Stimulated activated CD4-positive, alpha-beta T cell treated with anti-CD3 and anti-CD28 coated beads, Interleukin-1b, Interleukin-23, amount 100 ng/mL, for 48 hours (primary cell): ENCODE measurements at places on chromosomes 7 and 10.

GRCh38 chr7:129401228-129401966 lies 32.8 kb upstream of the STRIP2 start:
- no peak for DNase-seq

DNA sequence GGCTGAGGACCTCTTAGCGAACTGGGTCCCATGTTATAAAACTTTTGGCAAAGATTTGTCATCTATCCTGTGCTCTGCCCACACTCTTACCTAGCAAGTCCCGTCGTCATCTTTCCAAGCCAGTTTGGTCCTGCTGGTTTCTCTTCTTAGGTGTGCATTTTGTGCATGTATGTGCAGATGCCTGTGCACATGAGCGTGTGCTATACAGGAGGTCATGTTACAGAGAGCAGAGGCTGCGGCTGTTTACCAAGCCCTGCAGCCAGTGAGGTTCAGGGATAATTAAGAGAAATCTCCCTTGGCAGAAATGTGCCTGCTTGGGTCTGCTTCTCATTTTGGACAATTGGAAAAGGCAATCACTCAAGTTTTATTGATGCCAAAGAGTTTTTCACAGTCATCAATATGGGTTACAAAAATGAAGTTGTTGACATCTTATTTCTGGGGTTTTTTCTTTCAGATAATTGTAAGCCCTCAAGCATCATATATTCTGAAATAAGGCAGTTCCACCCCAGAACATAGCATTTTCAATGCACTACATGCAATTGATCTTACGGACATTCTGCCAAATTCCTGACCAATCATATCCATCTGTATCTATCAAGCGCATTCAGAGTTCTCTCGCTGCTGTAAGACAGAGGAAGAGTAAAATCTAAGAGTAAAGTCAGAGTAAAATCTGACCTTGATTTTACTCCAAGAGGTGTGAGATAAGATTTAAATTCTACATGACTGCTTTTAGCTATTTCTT lies 361.4 kb upstream of the ZNF32 start:
- no peak for DNase-seq

DNA sequence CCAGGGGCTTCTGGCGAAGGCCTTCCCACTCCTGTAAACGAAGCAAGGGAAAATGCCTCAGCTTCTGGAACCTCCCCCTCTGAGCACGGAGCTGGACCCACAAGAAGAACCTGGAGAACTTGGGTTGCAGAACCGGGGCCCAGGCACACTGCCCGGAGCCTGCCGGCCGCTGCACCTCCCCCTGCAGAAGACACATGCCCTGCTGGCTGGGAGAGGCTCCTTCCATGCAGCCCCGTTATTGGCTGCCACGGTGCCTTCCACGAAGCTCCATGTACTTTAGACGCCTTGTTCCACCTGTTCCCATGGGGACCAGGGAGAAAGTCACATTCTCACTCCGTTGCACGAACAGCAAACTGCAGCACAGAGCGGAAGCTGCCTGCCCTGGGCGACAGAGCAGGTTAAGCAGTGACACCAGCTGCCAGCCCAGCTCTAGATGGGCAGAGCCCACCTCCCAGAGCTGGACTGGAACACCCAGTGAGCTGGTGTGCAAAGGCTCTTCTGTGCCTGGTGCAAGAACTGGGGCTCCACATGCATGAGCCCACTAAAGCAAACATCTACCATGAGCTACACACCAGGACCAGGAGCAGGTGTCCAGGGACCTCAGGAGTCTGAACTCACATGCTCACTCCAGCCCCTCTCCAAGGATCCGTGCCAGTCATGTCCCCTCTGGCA lies 70.1 kb downstream of the TNS3 start:
- DNase-seq, result no peak

DNA sequence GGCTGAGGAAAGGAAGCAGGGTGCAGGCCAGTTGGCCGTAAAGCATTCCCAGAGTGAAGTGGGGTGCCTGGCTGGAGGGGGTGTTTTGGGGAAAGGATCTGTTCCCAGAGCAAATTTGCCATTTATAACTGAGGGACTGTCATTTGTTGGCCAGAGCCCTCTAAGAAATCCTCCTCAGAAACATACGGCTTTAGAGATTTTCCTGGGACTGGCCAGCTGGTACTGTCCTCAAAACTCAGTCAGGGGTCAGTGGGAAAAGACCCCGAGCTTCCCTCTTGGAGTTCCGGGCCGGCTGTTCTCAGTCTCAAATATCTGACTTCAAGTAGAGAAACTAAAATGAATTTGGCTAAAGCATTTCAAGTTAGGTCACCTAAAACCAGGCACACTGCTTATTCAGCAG lies 55.9 kb downstream of the ETV1 start:
- no peak for DNase-seq

- DNase-seq, result no peak
Observed at GRCh38 chr7:37109843-37110242, 338.8 kb downstream of the ELMO1 start.

GRCh38 chr10:74957285-74957961 lies 131.0 kb downstream of the KAT6B start:
- no peak for DNase-seq

- peak; percentile 32 for DNase-seq
Observed at GRCh38 chr7:35253710-35254495, at the start of gene TBX20. Gene TBX20 (minus strand): TSS chr7:35254100. CDS start chr7:35253620, 480 bp downstream.

DNA sequence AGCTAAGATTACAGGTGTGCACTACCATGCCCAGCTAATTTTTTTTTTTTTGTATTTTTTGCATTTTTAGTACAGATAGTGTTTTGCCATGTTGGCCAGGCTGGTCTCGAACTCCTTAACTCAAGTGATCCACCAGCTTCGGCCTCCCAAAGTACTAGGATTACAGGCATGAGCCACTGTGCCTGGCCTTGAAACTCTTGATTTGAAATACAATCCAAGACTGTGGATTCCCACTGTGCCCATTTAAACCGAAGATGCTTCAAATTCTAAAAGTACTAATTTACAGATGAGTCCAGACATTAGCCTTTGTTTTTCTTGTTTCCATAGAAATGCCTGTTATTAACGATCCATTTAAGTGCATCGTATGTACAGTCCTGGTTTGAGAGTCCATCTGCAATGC lies 130.9 kb downstream of the CACNA2D1 start:
- DNase-seq, result no peak

GRCh38 chr7:138961159-138961558 lies 20.0 kb downstream of the KIAA1549 start:
- DNase-seq, result no peak

DNA sequence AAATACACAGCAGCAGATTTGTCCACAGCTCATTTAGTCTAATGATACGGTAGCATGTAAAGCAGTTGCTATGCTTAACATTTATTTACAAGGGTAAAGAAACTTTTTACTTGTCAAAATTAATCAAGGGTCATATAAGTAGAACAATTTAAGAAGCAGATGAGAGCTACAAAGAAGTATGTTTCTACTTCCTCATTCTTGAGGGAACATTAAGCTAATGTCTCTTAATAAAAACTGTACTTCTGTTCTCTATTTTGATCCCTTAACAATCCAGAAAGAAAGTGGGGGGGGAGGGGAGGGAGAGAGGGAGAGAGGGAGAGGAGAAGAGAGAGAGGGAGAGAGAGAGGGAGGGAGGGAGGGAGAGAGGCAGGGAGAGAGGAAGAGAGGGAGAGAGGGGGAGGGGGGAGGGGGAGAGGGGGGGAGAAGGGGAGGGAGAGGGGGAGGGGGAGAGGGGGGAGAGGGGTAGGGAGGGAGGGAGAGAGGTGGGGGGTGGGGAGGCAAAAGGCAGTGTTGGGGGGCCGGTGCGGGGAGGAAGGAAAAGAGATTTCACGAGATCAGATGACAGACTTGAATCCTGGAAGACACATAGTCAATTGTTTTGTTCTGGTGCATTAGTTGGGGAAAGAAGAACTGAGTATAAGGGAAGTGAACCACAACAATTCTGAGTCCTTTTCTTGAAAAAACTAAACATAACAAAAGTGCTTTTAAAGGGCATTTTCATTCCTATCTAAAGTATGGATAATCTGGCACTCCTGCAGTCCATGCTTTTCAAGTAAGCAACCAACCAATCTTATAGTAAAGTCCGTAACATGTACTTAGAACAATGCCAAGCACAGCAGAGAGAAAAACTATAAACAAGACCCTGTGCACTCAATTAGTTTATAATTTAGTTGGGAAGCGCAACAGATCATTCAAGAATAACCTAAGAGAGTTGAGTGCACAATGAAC lies 128.0 kb downstream of the USP6NL start:
- DNase-seq, result no peak

- DNase-seq, result no peak
Observed at GRCh38 chr7:117949232-117949631, 76.0 kb upstream of the CTTNBP2 start.

GRCh38 chr10:92363498-92363897 lies 72.5 kb downstream of the MARCHF5 start:
- DNase-seq, result no peak

DNA sequence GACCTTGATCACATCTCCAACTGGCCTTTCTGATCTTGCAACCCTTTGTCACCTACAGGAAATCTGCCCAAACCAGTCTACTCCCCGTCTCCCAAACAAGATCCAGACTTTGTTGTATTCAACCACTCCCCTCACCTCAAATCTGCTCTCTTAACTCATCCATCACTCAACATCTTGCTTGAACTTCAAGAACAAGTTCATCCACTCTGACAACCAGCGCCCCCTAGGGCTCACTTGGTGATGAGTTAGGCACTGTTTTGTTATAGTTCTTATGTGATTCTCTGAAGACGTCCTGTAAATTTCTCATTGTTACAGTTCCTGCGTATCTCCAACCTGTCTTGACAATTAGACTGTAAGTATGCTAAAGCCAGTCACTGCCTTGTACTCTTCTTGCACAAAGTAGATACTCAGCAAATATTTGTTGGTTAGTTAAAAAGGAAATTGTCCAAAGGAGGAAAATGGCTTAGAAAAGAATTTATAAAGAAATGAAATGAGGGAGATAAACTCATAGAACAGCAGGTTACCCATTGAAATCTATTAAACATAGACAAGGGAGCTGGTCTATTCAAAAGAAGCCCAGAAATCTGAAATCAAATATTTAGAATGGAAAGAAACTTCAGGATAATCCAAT lies 5.3 kb downstream of the FRMD4A start:
- DNase-seq, result peak; percentile 66

DNA sequence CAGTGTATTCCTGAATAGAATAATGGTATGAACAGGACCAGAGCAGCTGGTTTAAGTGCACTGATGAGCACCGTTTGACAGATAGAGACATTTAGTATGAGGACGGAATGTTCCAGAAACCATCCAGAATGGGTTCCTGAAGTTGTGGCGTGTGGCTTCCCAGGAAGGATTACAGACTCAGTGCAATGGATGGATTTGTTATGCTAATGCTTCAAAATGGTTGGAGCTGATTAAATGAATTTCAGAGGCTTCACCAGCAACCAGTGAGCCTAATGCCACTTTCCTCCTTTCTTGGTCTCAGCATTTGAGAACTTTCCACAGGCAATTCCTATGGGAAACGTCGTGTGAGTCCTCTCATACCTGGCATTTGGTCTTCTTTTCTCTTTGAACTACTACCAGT lies 9.9 kb downstream of the GATA3 start:
- DNase-seq, result no peak

GRCh38 chr10:131753336-131753735 lies 147.5 kb upstream of the PPP2R2D start:
- no peak for DNase-seq

- no peak for DNase-seq
Observed at GRCh38 chr7:40611095-40611871, 476.5 kb downstream of the SUGCT start.

DNA sequence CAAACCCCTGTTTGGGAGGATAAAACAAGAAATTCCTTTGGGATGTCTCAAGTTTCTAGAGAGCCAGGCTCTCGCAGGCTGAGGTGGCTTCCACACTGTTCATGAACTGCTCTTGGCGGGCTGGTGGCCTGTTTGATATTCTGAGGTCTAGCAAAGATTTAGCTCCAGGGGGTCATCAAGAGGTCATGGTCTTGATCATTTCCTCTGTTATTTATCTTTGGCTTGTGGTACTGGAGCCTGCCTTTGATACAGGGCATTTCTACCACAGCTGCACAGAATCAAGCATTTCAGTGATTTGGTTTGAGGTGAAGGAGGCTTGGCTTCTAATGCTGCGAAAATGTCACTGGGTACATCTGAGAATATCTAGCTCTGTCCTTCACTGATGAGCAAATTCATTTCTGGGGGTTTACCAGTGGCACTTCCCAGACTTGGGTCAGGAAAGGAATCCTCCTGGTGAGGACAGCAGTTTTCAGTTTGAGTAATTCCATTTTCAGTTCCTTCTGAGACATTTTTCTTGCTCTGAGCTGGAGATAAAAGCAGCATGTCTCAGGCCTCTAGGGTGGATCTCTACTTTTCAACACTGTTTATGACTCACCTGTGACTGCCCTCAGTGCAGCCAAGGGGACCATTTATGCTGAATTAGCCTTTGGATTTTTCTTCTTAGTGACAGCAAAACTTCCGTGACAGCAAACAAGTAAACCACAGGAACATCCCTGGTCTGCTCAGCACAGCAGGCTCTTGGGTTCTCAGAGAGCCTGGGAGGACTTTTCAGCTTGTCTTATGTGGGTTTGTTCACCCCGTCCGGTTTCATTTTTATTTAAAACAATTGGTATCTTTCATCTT lies 312.0 kb downstream of the RNLS start:
- peak; percentile 60 for DNase-seq

- DNase-seq, result no peak
Observed at GRCh38 chr10:31864834-31865518, 63.7 kb downstream of the ARHGAP12 start.

DNA sequence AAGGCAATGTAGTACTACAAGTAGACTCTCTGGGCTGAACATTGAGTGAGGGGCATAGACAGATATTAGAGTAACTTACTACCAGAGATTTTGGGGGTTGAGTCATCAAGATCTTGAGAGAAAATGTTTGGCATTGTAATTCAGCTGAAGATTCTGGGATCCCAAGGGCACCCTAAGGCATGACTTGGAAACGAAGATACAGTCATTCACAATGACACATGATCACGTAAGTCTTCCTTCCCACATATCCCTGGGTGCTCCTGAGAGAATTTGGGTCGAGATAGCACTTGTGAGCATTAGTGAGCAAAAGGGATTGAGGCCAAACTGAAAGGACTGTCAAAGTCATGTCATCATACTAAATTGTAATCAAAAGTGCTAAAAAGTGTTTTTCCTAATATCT lies 192.5 kb upstream of the PCLO start:
- no peak for DNase-seq

- DNase-seq, result no peak
Observed at GRCh38 chr7:80472491-80473200, 39.2 kb downstream of the GNAT3 start.

- DNase-seq, result no peak
Observed at GRCh38 chr10:94428766-94429707, 26.7 kb downstream of the TBC1D12 start.

GRCh38 chr7:21106296-21106732 lies 319.6 kb upstream of the SP8 start:
- DNase-seq, result no peak

DNA sequence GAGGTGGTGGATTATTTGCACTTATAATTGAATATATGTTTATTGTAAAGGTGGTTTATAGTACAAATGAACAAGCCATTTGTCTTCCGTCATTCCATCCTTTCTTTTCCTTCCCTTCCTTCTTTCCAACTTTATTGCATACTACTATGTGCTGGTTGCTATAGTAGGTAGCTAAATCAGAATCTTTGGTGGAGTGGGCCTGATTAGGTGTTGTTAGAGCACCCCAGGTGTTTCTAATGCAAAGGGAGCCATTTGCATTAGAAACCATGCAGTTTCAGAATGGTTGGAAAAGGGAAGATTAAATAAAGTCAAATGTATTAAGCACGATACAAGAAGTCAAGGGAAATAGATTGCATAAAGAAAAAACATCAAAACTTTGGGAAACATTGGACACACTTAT lies 88.8 kb upstream of the TRIL start:
- DNase-seq, result no peak
